ENCODE measurements at places on chromosomes 5 and 9. TPM values are rescaled to one million over a fixed set of nuclear protein-coding genes. Genes with fewer than 3 reads are reported as not detected.

- no peaks in the 10 kb centered on the region for H3K27me3 ChIP-seq
- DNase-seq = no peak
- no peak overlapping the region for H3K4me3 ChIP-seq
- no peak overlapping the region for H3K27ac ChIP-seq
- H3K4me1 ChIP-seq = no peaks in the 10 kb centered on the region
- no peaks in the 10 kb centered on the region for H3K36me3 ChIP-seq
Observed at GRCh38 chr9:36637491-36638270, 65.0 kb downstream of the MELK start.

- H3K27me3 ChIP-seq = no peaks in the 10 kb centered on the region
- no peaks in the 10 kb centered on the region for H3K4me1 ChIP-seq
- H3K4me3 ChIP-seq = no peak overlapping the region
- DNase-seq = no peak
Observed at GRCh38 chr9:82791692-82792091, 271.2 kb downstream of the RASEF start.

DNA sequence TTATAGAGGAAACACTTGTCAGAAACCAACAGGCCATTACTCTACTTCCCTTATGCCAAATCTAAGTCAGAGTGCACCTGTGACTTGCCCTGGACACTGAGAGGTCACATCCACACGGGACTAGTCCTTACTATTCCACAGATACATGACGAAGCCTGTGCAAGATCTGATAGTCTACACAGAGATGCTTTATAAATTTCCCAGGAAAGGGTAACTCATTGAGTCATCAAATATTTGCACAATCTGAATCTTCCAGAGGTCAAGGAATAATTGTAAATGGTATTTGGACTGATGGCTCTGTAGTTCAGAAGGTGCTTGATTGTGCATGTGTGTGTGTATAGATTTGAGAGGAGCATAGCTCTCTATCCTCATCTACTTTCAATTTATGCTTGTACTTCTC is 55.2 kb upstream of the JAK2 start:
- no peak for DNase-seq
- H3K4me1 ChIP-seq = no peaks in the 10 kb centered on the region
- no peaks in the 10 kb centered on the region for H3K27me3 ChIP-seq
- H3K4me3 ChIP-seq = no peak overlapping the region
- no peak overlapping the region for H3K27ac ChIP-seq

The OR13C2 gene
- not detected for total RNA-seq

GRCh38 chr5:61275841-61276240 is 56.2 kb upstream of the ZSWIM6 start:
- H3K4me3 ChIP-seq = no peak overlapping the region
- no peaks in the 10 kb centered on the region for H3K36me3 ChIP-seq
- H3K27ac ChIP-seq = no peak overlapping the region
- no peaks in the 10 kb centered on the region for H3K27me3 ChIP-seq

DNA sequence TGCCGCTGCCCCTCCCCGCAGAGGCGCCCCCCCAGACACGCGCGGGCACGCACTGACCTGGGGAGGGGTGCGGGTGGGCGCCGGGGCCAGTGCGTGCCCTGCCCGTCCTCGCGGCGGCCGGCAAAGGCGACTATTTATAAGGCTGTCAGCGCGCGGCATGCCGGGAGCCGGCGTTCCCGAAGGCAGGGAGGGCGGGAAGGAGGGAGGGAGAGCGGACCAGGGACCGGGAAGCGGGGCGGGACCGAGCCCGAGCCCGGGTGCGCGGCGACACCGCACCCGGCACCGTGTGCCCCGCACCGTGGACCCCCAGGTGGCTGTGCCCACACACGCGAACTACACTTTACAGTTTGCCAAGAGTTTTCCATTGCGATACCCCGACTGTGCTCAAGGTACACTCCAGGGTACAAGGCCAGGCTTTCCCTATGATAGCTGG is at the start of gene AK1:
Gene AK1 (minus strand): TSS at position 110 of the 433 bp plus-strand sequence. CDS start 3,058 bp downstream, outside the sequence.
- DNase-seq = no peak
- H3K27ac ChIP-seq = no peak within 1 kb of the TSS
- peaks cover 9% of the 10 kb centered on the region for H3K4me1 ChIP-seq

GRCh38 chr5:166073901-166074581 is 2217.4 kb upstream of the WWC1 start:
- H3K27ac ChIP-seq = no peak overlapping the region
- H3K27me3 ChIP-seq = no peaks in the 10 kb centered on the region
- H3K4me3 ChIP-seq = no peak overlapping the region
- no peaks in the 10 kb centered on the region for H3K36me3 ChIP-seq

GRCh38 chr5:173792781-173793547 is 95.2 kb upstream of the CPEB4 start:
- no peak for DNase-seq
- H3K4me3 ChIP-seq = no peak overlapping the region
- H3K27me3 ChIP-seq = no peaks in the 10 kb centered on the region
- no peaks in the 10 kb centered on the region for H3K4me1 ChIP-seq
- H3K36me3 ChIP-seq = no peaks in the 10 kb centered on the region

The SLIT3 gene
- not detected for total RNA-seq

- H3K4me1 ChIP-seq = no peaks in the 10 kb centered on the region
- no peak overlapping the region for H3K4me3 ChIP-seq
- no peaks in the 10 kb centered on the region for H3K36me3 ChIP-seq
- H3K27ac ChIP-seq = no peak overlapping the region
- DNase-seq = no peak
Observed at GRCh38 chr5:76807296-76807695, 11.5 kb upstream of the F2RL1 start.

DNA sequence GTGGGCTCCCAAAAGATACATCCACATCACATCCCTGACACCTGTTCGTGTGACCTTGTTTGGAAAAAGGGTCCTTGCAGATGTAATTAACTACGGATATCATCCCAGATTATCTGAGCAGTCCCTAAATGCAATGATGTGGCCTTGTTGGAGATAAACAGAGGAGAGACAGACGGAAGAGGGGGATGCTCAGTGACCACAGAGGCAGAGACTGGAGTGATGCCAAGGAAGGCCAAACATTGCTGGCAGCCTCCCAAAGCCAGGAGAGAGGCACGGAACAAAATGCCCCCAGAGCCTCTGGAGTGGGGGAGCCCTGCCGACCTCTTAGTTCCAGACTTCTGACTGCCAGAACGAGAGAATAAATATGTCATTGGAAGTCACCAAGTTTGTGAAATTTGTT is 15.0 kb upstream of the VAV2 start:
- peaks cover 4% of the 10 kb centered on the region for H3K27me3 ChIP-seq
- H3K4me1 ChIP-seq = no peaks in the 10 kb centered on the region
- no peak for DNase-seq
- no peak overlapping the region for H3K27ac ChIP-seq

The CDH9 gene
- total RNA-seq = not detected

The GABRA1 gene
- total RNA-seq = not detected

GRCh38 chr5:83654427-83654994 is 66.1 kb downstream of the HAPLN1 start:
- no peak overlapping the region for H3K27ac ChIP-seq
- H3K4me3 ChIP-seq = no peak overlapping the region
- no peaks in the 10 kb centered on the region for H3K4me1 ChIP-seq
- DNase-seq = no peak
- H3K27me3 ChIP-seq = no peaks in the 10 kb centered on the region

GRCh38 chr5:147180751-147181150 is 54.1 kb upstream of the STK32A start:
- H3K4me1 ChIP-seq = no peaks in the 10 kb centered on the region
- H3K27me3 ChIP-seq = no peaks in the 10 kb centered on the region
- no peak overlapping the region for H3K27ac ChIP-seq
- H3K4me3 ChIP-seq = no peak overlapping the region
- DNase-seq = no peak

GRCh38 chr5:80152778-80153177 is 103.1 kb downstream of the SERINC5 start:
- H3K36me3 ChIP-seq = peaks cover 74% of the 10 kb centered on the region
- H3K27me3 ChIP-seq = no peaks in the 10 kb centered on the region
- no peak overlapping the region for H3K4me3 ChIP-seq
- DNase-seq = no peak
- H3K27ac ChIP-seq = peak overlapping the region; percentile 68
- peaks cover 56% of the 10 kb centered on the region for H3K4me1 ChIP-seq

- H3K4me3 ChIP-seq = peak overlapping the region; percentile 26
- peak; percentile 36 for DNase-seq
Observed at GRCh38 chr5:175521313-175521833, 43.0 kb downstream of the SFXN1 start.

DNA sequence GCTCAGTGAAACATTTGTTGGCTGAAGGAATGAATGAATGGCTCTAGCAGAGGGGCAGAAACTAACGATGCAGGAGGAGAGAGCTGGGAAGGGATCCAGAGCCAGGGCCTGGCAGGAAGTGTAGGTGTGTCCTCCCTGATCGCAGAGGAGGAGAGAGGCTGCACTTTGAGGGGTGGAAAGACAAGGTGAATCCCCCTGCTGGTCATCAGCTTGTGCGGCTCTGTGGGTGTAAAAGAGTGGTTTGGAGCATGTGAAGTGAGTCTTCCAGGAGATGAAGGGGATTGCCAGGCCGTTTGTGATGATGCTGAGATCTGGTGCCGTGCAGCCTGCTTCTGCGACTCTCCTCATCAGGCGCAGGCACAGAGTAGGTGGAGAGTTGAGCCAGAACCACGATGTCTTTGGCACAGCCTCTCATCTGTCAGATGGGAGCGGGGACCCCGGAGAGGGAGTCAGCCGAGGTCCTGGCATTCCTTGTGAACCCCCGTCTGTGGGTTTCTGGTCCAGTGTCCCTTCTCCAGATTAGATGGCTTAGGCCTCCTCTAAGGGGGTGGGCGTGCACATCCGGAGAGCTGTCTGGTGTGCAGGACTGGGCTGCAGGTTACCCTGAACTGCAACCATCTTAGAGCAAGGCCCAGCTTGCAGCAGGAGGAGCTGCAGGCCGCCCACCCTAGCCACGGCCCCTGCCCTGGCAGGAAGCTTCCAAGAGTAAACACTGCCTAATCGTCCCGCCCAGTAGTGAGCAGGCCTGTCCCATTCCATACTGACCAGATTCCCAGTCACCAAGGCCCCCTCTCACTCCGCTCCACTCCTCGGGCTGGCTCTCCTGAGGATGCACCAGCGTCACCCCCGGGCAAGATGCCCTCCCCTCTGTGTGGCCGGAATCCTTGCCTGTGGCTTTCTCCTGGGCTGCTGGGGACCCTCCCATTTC is at the start of gene ADAMTS13:
Gene ADAMTS13 (plus strand): TSS at position 753 of the 928 bp plus-strand sequence. CDS start 77 bp downstream, at position 830.
- no peak within 1 kb of the TSS for H3K4me3 ChIP-seq
- peaks cover under 1% of the 10 kb centered on the region for H3K36me3 ChIP-seq
- H3K4me1 ChIP-seq = peaks cover 17% of the 10 kb centered on the region
- peaks cover 13% of the 10 kb centered on the region for H3K27me3 ChIP-seq
- no peak within 1 kb of the TSS for H3K27ac ChIP-seq
- no peak for DNase-seq

The FOXD1 gene
- total RNA-seq = not detected
